ENCODE measurements at places on chromosomes 2 and 18.
A peak's percentile ranks its signal among the peaks of the same experiment; 100 is the strongest.

GRCh38 chr2:60412620-60413019, 140.8 kb downstream of the BCL11A start:
- DNase-seq: no peak

DNA sequence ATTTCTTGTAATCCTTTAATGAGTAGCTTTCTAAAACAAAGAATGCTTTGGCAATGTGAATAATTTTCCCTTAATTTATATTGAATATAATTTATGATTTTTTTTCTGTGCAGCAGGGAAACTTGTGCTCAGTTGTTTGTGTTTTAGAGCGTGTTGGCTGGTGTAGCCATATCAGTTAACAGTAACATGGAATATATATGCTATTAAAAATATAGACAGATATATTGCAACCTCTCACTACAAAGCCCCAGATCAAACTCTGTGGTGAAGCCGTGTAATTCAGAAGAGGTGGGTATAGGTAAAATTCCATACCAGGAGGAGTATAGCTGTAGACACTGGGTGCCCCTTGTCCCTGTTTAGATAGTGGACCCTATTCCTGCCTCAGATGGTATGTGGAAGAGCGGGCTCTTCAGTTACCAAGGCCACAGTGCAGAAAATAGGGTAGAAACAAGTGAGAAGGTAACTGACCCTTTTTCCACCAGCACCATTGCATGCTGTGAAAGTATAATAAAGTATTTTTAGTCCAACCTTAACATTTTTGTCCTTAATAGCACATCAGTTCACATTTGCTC, 18.1 kb upstream of the RASGRP3 start:
- no peak for DNase-seq

DNA sequence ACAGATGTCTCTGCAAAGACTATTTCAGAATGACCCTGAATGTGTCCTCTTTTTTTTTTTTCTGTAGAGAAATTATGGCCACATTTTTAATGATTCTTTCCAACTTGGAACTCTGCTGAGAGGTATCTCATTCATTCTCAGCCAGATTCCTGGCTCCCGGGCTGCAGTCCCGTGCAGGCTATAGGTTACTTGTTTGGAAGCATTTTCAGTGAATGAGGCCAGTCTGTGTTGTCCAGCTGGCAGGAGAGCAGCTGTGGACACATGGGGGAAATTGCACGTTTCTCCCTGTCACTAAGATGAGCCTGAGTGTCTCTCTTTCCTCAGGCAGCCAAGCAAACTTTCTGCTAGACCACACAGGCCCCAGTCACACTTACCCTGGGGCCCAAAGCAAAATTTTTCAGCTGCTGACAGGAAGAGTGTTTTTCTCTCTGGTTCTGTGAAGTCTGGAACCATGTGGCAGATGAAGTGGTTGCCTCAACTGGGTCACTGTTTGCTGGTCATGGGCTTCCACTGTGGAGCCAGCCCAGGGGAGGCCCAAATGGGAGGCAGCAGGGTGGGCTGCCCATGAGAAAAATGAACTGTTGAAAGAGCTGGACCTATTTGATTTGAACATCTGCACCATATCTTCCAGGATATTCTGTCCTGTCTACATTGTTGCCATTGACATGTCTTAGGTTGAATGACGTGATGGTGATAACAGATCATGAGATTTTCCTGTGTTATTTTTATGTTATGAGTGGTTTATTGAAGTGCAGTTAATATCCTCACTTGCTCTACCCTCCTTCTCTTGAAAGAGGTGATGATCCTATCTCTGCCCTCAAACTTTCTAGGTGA, 431.2 kb downstream of the LPIN1 start:
- DNase-seq: no peak

- no peak for DNase-seq
These were observed 224.5 kb upstream of the SPOPL start for GRCh38 chr2:138277062-138277461.

GRCh38 chr2:94994914-94995552, 30.5 kb upstream of the MAL start:
- DNase-seq: no peak

DNA sequence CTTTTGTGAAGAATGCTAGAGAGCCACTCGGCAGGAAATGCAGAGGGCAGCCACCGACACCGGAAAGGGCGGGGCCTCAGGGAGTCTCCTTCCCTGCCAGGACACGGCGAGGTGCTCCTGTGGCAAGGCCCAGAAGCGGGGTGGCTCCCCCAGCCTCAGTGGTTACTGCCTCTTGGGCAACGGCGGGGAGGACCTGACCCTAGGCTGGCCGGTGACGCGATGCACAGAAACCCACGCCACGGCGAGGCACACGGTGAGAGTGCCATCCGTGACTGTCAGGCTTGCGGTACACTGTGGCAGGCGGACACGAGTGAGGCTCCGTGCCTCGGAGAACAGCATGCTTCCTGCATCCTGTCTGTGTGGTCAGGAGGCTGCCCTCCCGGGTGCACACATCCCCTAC, 47.8 kb downstream of the ZAP70 start:
- peak; percentile 28 for DNase-seq

GRCh38 chr2:620471-621302, 56.5 kb downstream of the TMEM18 start:
- no peak for DNase-seq

Data from T-helper 17 cell (primary cell).